Stimulated activated CD4-positive, alpha-beta T cell treated with anti-CD3 and anti-CD28 coated beads, TNF-alpha, amount 100 ng/mL, for 1 hour (primary cell): ENCODE measurements at places on chromosomes 2 and 18.

GRCh38 chr2:131037398-131038257 lies 55.6 kb downstream of the FAM168B start:
- DNase-seq: no peak

GRCh38 chr2:126722546-126722945 lies 66.6 kb downstream of the GYPC start:
- DNase-seq: no peak

DNA sequence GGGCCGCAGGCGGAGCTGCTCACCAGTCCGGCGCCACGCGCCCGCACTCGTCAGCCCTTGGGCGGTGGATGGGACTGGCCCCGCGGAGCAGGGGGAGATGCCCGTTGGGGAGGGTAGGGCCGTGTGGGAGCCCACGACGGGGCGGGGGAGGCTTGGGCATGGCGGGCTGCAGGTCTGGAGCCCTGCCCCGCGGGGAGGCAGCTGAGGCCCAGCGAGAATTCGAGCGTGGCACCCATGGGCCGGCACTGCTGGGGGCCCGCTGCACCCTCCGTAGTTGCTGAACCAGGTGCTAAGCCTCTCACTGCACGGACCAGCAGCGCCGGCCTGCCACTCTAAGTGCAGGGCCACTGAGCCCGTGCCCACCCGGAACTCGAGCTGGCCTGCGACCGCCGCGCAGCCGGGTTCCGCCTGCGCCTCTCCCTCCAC lies 182.4 kb upstream of the ERBB4 start:
- no peak for DNase-seq

DNA sequence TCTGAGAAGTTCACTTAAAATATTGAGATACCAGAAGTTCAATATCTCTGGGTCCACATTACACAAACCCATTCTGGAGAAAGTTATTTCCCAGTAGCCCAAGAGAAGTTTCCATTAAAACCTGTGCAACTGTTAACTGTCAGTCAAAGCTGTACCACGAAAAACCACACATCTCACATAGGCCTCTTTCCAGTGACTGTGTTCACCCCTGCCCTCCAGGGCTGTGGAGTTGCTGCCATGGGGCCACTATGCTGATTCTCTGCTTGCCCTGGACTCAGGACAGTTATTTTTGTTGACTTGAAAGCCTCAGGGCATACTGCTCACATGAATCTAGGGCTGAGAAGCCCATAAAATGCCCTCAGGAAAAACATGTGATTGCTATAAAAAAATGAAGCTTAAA lies 153.8 kb downstream of the PIEZO2 start:
- no peak for DNase-seq

- no peak for DNase-seq
Observed at GRCh38 chr2:13652531-13653313, 936.0 kb downstream of the TRIB2 start.

DNA sequence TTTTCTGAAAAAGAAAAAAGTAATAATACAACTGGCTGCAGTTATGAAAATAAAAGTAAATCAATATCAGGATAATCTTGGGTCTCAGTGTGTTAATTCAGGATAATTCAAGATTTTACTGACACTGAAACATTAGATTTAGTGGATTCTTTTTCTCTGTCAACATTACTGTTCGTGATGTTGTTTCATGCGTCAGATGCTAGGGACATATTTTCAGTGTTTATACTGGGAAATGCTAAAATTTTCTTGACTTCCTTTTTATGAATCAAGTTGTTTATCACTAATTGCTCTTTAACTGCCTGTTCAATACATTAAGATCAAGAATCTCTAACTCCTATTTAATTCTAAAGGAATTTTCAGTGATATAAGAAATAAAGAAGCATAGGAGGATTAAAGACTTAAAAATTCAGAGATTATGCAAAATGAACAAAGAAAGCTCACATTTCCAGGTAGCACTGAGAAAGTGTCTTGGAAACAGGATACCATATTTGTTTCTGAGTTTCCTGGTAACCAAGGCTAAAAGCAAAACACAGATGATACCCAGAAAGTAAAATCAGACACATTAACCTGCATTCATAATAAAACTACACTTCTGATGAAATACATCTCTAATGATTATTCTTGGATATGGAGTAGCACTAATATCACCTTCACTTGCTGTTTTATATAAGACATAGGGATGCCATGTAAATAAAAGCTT lies 174.0 kb downstream of the ARL4C start:
- DNase-seq: no peak

DNA sequence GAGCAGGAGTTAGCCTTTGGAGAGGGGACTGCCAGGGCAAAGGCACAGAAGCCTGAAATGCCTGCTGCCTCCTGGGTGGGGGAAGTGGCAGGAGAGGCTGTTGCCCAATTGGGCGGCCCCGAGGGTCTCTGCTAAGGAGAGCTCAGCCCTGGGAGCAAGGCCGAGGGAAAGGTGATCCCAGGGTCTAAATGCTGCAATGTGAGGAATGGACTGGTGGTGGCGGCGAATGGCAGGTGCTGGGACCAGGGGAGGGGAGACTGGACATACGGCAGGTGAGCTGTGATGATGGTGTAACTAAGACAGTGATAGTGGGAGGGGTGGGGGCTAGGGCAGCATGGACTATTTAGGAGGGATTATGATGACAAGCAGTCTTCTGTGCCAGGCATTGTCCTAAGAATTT lies 104.0 kb downstream of the DYSF start:
- no peak for DNase-seq

- DNase-seq: no peak
Observed at GRCh38 chr2:119276864-119277263, 53.2 kb downstream of the STEAP3 start.

DNA sequence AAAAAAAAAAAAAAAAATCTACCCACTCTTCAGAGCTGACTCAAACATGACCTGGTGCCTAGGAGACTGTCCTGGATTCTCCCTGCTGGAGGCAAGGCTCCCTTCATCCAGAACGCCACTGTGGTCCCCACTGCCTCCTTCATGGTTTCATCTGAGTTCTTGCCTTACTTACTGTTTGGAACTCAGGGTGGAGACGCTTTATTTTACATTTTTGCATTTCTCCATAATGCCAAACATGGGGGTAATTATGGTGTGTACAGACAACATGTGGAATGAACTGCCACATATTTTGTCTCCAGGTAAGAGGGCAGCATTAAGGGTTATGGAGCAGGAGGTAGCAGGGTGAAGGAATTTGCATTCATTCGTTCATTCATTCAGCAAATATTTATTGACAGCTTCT lies 154.0 kb upstream of the MSH6 start:
- no peak for DNase-seq

- DNase-seq: no peak
Observed at GRCh38 chr2:99088017-99088416, 53.5 kb upstream of the C2orf15 start.

- no peak for DNase-seq
Observed at GRCh38 chr2:85812094-85812735, 58.4 kb downstream of the ATOH8 start.

DNA sequence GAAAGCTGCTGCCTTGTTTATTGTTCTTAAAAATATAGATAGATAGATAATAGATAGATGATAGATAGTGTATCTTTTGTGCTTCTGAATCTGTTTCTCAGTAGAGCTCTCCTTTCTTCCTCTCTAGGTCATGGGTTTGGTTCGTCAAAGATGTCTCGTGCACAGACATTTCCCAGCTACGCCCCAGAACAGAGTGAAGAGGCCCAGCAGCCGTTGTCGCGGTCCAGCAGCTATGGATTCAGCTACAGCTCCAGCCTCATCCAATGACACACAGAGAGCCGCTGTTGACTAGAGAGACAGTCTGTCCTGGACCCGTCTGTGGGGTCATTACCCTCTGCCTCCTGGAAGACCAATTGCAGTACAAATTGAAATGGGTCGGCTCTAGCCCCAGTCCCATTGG lies 106.6 kb downstream of the CD226 start:
- DNase-seq: no peak
